Fibroblast of skin of right biceps (primary cell): ENCODE measurements at places on chromosomes 13 and 19.
A peak's percentile ranks its signal among the peaks of the same experiment; 100 is the strongest.

GRCh38 chr13:107342747-107343146 lies 774.8 kb upstream of the ARGLU1 start:
- no peak for DNase-seq

DNA sequence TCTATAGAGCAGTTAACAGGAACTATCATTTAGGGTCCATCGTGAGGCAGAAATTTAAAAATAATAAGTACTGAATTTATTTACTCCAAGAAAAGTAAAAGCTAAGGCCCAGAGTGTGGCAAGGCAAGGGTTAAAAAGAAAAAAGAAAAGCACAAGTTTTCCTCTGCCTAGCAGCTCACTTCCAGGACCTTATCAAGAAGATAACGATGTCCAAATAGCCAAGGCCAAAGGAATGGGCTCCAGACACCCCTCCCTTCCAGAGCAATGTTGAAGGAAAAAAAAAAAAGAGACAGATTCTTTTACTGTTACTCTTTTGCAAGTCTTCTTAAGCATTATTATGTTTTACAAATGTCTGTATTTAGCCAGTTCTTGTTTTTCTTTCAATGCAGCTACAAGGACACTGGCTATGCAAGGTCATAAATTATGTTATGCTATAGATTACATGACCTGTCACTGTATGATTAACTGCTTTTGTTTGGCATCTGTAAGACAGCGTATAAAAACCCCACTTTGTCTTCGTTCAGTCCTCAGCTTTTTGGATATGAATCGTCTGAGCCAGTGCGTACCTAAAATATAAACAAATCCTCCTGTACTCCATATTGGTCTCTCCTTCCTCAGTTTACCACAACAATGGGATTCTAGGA lies 2.9 kb upstream of the ZNF700 start:
- no peak for DNase-seq

DNA sequence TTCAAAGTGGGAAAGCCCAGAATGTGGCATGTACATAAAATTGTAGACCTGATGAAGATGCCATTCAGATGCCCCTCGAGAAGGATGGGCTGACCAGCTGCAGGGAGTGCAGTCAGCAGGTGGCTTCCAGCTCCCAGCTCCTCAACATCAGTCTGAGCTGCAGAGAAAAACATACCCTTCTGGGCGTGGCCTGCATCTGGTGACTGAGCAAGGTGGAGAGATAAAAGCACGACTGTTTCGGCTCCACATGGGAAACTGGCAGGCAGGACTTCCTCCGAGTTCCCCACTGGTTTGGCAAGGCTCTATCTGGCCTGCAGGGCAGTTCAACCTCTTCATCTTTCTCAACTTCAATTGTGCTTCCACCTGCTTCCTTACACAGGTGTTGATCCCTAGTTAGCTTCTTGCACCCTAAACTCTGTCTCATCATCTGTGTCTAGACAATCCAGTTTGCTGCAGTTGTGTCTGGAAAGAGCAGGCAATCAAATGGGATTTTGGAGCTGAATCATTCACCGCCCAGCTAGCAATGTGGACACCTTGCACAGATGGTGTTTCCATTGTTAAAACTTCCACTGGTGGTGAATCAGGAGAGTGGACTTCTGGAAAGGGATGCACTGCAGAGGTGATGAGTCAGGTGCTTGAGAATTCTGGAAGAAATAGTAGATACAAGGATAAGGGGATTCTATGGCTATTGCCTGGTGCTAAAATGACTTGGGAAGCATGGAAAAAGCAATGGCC lies 56.8 kb downstream of the POLR1D start:
- no peak for DNase-seq

GRCh38 chr13:60754211-60755090 lies 357.4 kb downstream of the TDRD3 start:
- DNase-seq, result no peak

- DNase-seq, result peak; percentile 26
Observed at GRCh38 chr13:65856431-65856830, 1373.7 kb downstream of the PCDH9 start.

DNA sequence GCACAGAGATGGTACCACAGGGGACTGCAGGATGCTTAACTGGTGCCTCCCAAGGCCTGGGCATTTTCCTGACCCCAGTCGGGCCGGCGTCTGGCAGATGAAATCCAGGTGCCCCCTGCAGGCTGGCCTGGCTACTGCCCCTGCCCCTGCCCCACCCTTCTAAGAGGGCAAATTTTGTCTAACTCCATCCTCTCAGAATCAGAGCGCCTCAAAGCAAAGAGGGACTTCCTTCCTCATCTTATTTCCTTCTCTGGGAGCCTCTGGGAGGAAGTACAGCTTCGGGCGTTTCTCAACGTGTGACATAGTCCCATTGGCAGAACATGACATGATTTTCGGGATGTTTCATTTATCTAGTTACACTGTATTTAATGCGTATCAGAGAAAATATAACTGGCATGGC lies 2.7 kb downstream of the PRKACA start:
- no peak for DNase-seq

DNA sequence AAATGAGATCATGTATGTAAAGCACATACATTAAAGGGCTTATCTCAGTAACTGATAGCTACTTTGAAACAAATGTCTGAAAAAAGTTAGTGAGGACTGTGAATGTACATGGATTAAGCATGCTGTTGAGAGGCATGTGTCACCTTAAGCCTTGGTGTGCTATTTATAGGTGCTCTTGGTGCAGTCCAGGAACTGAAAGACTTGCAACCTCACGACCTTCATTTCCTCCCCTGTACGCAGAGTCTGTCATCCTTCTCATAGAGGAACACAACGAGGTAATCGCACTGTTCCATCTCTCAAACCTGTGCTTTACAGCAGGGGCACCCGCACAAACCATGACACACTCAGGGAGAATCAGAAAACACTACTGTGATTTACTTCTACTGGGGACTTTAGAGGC lies 65.6 kb downstream of the UFM1 start:
- DNase-seq, result no peak

GRCh38 chr19:15995536-15995935 lies 46.7 kb downstream of the OR10H4 start:
- DNase-seq, result no peak

GRCh38 chr19:49133621-49134454 lies 14.5 kb downstream of the PPFIA3 start:
- peak; percentile 56 for DNase-seq

- DNase-seq, result no peak
Observed at GRCh38 chr13:45879666-45880065, 28.1 kb upstream of the SIAH3 start.

- no peak for DNase-seq
Observed at GRCh38 chr13:22336460-22336859, 665.6 kb downstream of the FGF9 start.

DNA sequence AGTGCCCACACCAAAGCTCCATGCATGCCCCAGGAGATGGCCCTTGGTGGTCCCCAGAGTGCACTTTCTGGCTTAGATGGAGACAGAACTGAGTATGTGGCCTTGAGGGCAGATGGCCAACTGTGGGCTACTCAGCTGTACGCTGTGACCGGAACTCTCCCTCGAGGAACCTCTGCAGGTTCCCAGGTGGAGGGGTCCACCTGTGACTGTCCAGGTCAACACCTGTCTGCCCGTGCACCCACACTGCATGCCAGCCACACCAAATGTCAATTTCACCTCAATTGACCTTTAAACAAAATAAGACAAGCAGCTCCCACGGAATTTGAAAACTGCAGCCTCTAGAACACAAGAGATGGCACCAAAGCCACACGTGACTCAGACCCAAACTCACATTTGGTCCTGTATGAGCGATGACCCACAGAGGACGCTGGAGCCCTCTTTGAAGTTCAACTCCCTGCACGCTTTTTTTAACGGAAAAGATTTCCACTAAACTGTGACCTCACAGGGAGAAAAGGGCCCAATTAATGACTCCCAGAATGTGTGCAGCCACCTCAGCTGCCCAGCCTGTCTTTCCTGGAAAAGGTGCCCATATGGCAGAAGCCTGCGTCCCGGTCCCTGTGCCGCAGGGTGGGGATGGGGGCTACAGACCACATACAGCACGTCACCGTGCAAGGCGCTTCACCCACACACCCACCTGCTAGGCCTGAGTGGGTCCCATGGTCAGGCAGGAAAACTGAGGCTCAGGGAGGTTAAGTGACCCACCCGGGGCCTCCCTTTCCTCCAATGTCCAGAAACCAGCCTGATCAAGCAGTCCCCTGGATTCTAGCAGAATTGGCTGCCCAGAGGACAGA lies 47.7 kb downstream of the KLF2 start:
- no peak for DNase-seq
